ENCODE measurements at places on chromosomes 1 and 21.

DNA sequence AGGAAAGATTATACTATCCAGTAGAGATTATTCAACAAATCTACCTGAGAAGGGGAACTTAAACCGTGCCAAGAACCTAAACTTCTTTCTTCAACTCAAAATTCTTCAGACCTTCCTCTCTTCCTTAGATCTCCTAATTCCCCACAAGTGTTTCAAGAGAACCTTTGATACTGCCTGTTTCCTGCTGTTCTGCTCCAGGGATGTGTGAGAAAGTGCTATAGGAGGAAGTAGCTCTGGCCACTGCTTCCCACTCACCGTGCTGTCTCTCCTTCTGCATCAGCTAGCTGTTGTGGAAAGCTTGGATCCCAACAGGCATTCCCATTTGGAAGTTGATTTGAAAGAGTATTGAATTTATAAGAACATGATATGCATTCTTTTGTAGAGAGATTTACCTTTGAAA is 4.5 kb upstream of the NOS1AP start:
- no peak for DNase-seq

GRCh38 chr1:212256369-212256768 is 28.8 kb upstream of the PPP2R5A start:
- DNase-seq = no peak

DNA sequence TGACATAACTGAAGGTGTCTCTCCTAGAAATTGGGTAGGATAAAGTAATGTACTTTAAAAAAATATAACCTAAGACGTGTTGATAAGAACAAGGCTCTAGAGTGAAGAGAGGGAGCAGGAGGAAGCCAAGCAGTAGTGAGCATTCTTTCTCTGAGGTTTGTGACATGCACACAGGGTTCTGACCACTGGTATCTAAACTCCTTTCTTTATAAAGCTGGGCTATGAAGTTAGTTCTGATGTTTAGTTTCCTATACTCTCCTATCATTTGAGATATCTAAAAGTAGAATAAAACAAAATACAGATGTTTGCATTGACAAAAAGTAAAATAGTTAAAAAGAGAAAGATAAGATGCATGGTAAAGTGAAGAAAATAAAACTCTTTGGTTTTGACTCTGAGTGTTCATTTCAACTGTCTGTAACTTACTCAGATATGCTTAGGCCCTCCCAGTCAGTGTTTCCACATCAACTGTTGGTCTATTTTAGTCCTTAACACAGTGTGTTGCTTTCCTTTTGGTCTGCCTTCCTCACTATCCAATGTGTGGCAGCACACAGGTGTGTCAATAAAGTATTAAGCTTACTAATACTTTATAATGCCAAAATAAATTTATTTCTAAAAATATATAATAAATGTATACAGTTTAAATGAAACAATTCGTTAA is 543.5 kb downstream of the PTPRC start:
- no peak for DNase-seq

- no peak for DNase-seq
These were observed 301.2 kb downstream of the DUSP10 start for GRCh38 chr1:221440658-221441057.

DNA sequence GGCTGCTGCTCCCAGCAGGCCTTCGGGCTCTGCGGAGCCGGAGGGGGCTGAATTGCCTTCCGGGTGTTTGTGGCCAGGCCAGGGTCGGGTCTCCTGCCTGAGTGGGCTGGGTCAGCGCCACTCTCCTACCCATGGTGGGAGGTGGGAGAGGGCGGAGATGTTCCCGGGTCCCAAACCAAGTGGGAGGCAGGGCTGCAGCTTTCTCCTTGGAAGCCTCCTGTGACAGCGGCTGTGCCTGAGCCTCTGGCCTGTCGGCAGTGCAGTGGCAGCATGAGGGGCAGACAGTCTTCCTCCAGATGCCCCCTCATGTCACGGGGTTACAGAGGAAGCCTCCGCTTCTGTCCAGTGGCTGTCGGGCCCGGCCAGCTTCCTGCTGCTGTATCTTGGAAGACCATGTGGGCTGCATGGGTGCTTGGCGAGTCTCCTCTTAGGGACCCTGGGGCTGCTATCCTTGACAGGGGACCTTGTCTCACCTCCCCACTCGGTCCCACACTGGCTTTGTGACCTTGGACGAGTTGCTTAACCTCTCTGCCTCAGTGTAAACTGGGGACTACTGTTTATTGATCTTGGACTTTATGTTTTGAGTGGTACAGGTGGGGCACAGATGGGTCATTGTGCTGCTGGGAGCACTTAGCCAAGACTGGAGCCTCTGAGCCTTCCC is 4.3 kb downstream of the SKI start:
- no peak for DNase-seq

- no peak for DNase-seq
These were observed 40.8 kb upstream of the IGSF3 start for GRCh38 chr1:116708255-116708900.

GRCh38 chr21:32021319-32021994 is 148.6 kb downstream of the HUNK start:
- DNase-seq = no peak

DNA sequence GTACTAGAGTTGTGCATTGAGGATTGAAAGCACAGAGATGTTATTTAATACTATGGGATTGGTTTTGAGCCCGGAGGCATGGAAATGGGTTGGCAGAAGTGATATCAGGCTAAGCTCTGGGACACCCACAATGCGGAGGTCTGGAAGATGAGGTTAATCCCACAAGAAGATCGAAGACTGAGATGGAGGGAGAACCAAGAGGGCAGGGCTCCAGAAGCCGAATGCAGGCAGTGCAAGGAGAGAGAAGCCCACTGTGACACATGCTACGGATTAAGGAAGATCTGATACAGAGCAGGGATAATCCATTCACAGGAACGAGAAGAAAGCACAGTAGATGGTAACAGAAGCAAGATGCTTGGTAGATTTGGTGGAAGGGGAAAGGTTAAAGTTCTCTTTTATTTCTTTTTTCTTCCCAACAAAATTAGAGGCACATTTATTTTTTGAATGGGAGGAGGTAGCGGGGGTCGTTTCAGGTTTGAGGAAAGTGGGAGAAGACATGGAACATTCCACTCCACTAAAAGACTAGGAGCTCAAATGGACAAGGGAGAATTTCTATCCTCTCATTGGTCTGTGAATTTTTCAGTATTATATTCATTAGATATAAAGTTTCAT is 113.2 kb downstream of the NCAM2 start:
- no peak for DNase-seq

- DNase-seq = no peak
These were observed 18.7 kb downstream of the UBL4B start for GRCh38 chr1:110130989-110131388.

GRCh38 chr21:45818904-45819285 is 162.7 kb upstream of the COL6A1 start:
- peak; percentile 35 for DNase-seq

DNA sequence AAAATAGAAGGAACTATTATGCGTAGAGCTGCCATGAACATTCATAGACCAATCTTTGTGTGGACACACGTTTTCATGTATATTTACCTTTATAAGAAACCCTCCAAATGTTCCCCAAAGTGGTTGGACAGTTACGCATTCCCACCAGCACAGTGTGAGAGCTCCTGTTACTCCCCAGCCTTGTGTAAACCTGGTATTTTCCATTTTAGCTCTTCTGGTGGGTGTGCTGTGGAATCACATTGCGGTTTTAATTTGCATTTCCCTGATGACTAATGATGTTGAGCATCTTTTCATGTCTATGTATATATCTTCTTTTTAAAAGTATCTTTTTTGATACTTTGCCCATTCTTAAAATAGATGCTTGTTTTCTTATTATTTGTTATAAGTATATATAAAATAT is 3.2 kb upstream of the UBASH3A start:
- no peak for DNase-seq

DNA sequence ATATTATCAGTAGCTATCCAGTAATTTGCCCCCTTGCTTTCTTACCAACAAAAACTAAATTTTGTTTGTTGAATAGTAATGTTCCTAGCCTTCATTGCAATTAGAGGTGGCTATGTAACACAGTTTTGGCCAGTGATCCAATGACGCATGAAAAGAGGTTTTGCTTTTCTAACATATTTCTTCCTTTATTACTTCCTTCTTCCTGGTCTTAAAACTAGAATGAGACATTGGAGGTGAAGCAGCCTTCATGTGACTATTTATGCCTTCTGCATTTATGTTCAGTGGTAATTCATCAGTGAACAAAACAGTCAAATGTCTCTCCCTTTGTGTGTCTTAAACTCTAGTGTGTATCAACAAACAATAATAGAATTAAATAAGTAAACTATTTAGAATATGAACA is 35.5 kb downstream of the LRIF1 start:
- no peak for DNase-seq

DNA sequence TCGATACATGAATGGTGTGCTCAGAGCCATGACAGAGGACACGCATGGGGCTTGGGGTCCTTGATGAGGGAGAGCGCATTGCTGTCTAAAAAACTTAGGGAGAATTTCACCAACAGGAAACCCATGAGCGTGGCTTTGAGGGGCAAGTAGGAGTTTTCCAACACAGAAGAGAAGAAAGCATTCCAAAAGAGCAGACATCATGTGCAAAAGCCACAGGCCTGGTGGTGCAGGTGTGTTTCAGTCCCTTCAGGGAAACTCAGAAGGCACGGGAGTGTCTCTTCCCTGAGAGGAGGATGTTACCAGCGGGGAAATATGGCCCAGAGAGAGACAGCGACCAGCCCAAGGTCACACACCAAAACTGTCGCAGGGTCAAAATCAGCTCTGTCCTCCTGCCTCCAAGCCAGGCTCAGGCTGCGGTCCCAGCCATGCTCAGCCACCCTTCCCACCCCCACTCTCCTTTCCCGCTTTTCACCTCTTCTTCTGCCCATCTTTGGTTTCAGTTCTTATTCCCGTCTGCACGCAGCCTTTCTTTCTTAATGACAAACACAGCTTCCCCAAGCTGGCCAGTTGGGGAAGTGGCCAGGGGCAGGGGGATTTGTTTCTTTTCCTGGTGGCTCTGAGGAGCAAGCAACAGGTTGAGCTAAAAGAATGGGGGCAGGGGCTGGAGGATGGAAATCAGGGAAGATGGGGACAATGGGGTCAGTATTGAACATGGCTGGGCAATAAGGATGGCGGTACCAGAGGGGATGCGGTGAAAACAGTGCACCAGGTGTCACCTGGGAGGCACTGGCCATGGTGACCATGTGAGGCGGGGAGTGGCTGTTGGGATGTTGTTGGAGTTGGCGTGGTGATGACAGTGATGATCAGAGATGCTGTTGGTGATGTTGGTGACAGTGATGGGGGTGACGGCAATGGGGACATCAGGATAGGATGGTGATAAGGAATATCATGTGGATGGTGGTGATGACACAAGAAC is 10.3 kb downstream of the LAPTM5 start:
- DNase-seq = no peak

GRCh38 chr1:164592634-164593033 is 33.6 kb downstream of the PBX1 start:
- no peak for DNase-seq
